Natural killer cell treated with Interleukin-12 subunit alpha and Interleukin-12 subunit beta and Interleukin-15 and Interleukin-18, amount 100 ng/mL, for 72 hours (primary cell): ENCODE measurements at places on chromosomes 13 and 19.

DNA sequence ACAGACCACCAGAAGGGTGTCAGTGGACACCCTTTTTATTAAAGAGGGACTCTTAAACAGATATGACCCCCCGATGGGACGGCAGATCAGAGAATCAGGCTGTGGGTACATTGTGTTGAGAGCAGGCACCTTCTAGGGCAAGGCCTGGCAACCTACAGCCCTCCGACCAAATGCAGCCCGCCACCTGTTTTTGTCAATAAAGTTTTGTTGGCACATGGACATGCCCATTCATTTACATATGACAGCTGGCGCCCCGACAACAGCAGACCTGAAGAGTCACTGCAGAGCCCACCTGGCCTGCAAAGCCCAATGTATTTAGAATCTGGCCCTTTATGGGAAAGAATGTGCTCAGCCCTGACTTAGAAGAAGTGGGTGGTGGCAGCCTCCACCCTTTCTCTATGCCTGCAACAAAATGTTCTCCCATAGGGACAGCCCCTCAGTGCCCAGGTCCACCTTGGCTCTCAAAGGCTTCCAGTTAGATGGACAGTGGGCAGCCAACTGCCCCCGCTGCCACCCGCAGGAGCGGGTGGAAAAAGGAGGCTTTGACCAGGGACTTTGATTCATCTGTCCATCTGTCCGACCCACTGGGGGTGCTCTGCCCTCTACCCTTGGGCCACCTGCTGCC is 184.9 kb downstream of the PTPRS start:
- no peak for DNase-seq

GRCh38 chr13:48586591-48587103 is 53.8 kb upstream of the RCBTB2 start:
- no peak for DNase-seq

GRCh38 chr19:7921302-7921966 is 1.3 kb downstream of the SNAPC2 start:
- DNase-seq: no peak

DNA sequence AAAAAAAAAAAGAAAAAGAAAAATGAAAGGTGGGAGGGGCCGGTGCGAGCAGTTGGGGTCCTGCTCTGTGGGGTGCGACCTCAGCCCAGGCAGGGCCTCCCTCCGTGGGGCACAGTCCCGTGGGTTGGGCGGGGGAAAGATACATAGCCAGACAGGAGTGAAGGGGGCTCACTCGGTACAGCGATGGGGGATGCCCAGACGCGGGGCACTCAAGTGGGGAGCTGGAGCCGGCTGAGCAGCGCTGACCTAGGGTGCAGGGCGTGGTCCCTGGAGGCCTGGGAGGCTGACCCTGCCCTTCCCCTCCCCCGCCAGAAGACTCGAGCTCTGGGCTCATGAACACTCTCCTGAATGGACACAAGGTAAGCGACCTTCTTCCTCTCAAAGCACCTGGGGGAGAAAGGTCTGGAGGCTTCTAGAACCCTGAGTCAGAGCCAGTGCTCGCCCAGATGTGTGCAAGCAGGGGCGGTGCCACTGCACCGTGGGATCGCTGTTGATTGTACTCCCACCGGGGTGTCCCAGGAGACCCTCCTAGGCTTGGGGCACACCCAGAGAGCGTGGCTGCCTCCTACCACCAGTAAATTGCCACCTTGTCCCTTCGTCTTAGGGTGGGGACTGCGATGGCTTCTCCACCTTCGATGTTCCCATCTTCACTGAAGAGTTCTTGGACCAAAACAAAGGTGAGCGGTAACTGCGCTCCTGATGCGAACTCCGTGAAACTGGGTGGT is 3.4 kb downstream of the HMG20B start:
- DNase-seq: no peak

- no peak for DNase-seq
Observed at GRCh38 chr13:78971355-78972025, 312.5 kb upstream of the OBI1 start.

- no peak for DNase-seq
Observed at GRCh38 chr13:112202266-112202665, 135.3 kb downstream of the SOX1 start.

DNA sequence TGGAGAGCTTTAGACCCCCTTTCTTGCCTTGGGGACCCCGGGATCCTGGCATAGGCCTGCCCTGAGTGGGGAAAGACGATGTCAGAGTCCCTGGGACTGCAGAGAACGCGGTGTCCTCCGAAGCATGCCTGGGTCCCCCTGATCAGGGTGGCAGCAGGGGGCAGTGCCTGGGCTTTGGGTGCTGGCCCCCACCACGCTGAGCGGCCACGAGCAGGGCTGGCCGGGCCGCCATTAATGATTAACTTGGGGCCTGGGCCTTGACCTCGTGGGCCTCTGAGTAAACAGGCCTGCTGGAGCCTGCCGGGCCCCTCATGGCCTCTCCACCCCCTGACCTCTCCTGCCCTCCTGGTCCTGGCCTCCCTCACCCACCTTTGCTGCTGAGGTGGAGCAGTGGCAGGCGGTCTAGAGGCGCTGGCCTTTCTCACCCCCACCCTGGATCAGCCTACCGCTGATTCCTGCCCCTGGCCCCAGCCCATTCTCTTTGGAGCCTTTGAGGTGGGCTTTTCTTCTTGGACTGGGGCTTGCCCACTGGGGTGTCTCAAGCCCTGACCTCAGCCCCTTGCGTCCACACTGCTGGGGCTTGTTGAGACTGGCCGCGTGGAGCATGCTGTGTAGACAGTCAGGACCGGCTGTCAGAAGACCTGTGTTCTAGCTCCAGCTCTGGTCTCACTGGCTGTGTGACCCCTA is 26.3 kb downstream of the CEBPA start:
- no peak for DNase-seq

- DNase-seq: no peak
Observed at GRCh38 chr13:29101905-29102304, 281.8 kb downstream of the MTUS2 start.

DNA sequence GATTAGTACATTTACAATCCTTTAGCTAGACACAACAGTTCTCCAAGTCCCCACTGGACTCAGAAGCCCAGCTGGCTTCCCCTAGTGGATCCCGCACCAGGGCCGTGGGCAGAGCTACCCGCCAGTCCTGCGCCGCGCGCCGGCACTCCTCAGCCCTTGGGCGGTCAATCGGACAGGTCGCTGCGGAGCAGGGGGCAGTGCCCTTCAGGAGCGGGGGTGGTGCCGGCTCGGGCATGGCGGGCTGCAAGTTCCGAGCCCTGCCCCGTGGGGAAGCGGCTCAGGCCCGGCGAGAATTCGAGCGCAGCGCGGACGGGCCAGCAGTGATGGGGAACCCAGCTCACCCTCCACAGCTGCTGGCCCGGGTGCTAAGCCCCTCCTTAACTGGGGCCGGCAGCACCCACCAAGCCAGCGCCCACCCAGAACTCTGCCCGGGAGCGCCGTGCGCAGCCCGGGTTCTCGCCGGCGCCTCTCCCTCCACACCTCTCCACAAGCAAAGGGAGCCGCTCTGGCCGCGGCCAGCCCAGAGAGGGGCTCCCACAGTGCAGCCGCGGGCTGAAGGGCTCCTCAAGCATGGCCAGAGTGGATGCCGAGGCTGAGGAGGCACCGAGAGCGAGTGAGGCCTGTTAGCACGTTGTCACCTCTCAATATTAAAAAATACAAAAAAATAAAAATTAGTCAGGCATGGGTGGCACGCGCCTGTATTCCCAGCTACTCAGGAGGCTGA is 12.9 kb downstream of the EBPL start:
- DNase-seq: no peak

DNA sequence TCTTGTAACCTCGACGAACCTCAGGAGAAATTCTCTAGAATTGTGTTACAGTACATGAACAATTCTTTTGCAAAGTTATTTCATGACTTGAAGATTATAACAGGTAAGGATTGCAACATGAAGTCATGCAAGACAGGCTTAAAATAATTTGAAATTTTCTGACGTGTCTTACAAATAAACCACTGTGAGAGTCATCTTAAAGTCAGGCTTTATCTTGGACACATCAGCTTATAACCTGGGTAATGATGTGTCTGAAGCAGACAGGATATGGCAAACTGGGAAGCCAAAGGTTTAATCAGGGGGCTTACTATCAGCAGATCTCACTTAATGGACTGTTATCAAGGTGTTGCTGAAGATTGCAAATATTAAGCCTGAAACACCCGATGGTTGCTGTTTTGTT is 407.8 kb downstream of the KLF5 start:
- DNase-seq: no peak

DNA sequence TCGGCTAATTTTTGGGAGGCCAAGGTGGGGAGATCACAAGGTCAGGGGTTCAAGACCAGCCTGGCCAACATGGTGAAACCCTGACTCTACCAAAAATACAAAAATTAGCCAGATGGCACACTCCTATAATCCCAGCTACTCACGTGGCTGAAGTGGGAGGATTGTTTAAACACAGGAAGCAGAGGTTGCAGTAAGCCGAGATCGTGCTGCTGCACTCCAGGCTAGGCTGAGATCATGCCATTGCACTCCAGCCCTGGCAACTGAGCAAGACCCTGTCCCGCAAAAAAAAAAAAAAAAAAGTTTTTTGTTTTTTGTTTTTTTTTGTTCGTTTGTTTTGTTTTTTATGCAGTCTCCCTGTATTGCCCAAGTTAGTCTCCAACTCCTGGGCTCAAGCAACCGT is 21.2 kb downstream of the MAST1 start:
- no peak for DNase-seq

- DNase-seq: no peak
Observed at GRCh38 chr13:20460761-20461160, 64.9 kb downstream of the CRYL1 start.

GRCh38 chr19:11399667-11400066 is 15.6 kb upstream of the EPOR start:
- DNase-seq: peak; percentile 41
